ENCODE measurements at places on chromosomes 1 and 21.

DNA sequence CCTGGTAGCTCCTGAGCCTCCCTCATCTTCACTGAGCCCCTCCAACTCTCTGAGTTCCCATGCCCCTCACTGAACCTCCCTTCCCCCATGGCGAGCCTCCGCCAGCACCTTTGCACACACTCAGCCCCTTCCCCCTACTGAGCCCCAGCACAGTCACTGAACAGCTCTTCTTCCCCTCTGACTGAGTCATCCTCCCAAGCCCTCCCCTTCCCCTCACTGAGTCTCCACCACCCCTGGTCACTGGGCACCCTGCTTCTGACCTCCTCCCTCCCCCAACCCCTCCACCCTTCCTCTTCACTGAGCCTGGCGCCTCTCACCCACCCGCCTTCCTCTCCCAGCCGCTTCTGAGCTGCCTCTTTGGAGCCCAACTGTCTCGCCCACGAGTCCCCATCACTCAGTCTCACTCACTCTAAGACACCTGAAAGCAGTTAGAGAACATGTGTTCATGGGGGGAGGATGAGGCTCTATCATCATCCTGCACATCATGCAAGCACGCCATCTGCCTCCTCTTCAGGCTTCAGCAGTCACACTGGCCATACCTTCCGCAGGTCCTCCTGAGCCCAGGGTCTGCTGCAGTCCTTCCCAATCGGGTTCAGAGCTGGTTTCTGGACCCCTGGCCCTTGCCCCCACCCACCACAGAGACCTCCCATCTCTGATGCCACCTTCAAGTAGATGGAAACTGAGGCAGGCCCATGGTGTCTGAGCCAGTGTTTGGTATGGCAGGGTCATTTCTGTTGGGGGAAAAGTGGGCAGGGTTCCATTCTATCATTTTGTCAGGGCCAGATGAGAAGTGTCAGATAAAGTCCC lies 2.0 kb upstream of the TRNP1 start:
- DNase-seq = no peak

DNA sequence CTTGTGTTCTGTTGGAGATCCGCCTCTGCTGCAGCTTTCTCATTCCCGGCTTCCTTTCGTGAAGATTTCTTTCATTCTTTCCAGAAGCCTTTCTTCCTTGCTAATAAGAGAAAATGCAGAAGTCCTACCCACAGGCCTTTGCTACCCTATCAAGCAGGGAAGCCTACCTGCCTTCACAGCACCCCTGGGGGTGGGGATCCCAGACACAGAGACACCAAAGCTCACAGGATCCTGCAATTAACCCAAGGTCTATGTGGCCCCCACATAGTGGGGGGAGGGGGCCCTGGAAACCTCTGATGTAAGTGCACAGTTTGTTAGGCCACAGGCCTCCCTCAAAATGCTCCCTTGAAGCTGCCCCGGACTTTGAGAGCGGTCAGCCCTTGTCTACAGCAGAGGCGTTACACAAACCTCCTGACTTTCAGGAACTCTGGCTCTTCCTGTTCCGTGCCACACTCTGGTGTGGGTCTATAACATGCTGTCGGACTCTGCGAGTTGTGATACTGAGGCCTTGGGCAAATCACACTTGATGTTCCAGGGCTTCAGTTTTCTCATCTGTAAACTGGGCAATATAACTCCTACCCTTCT lies 31.2 kb downstream of the NKAIN1 start:
- no peak for DNase-seq

GRCh38 chr1:181730606-181731005 lies 247.3 kb downstream of the CACNA1E start:
- no peak for DNase-seq

- no peak for DNase-seq
Measured at GRCh38 chr21:30444204-30444603, 4.1 kb downstream of the KRTAP15-1 start.

- peak; percentile 83 for DNase-seq
Measured at GRCh38 chr1:91404151-91405012, at the start of gene HFM1. TSS of gene HFM1 (minus strand) at chr1:91404837. CDS start at chr1:91401082, 3,755 bp downstream.

DNA sequence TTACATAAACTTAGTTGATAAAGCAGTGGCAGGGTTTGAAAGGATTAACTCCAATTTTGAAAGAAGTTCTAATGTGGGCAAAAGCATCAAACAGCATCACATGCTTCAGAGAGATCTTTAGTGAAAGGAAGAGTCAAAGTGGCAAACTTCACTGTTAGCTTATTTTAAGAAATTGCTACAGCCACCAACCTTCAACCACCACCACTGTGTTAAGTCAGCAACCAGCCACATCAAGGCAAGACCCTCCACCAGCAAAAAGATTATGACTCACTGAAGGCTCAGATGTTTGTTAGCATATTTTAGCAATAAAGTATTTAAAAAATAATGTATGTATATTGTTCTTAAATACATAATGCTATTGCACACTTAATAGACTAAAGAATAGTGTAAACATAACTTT lies 21.3 kb upstream of the MAGI3 start:
- DNase-seq = no peak

- DNase-seq = no peak
Measured at GRCh38 chr1:68206848-68207689, 25.3 kb downstream of the WLS start.

- no peak for DNase-seq
Measured at GRCh38 chr21:41667136-41667535, 99.7 kb downstream of the RIPK4 start.

- no peak for DNase-seq
Measured at GRCh38 chr1:53547231-53547790, 88.1 kb downstream of the DMRTB1 start.

DNA sequence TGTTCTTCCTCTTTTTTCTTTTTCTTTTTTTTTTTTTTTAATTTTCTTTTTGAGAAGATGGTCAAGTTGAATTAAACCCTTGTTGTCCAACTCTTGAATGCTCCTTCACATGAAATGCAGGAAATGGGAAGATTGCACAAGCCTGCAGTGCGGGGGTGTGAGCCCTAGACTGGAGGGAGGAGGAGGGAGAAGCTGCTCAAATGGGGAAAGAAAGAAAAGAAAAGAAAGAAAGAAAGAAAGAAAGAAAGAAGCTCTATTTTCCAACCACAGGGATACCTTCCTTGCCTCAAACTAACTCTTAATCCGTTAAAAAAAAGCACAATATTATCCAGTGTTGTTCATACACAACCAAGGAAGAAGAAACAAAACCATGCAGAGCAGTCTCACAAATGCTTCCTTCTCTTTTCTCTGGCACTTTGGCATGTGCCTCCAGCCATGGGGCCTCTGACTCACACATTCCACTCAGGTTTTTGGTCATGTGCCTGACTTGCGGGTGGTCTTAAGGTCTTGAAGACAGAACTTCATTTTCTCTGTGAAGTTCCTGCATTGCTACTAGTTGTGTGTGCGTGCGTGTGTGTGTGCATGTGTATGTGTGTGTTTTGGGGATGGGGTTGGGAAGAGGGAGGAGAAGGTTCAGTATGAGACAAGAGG lies 276.1 kb downstream of the RPS6KC1 start:
- no peak for DNase-seq

DNA sequence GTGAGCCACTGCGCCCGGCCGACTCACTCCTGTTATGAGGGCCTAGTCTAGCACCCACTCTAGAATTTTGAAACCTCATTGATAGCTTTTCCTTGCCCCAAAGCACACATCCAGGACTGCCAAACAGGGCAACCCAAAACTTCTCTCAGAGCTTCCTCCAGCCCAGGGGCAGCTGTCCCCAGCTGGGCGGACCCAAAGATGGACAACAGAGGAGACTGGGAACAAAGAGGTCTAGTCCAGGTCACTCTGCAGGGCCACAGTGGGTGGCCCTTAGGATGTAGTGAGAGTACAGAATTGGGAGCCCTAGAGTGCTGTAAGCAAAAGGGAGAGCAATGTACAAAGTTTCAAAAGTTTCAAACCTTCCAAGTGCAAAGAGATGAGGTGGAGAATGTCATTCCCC lies 1.2 kb downstream of the CD34 start:
- DNase-seq = no peak

- no peak for DNase-seq
Measured at GRCh38 chr1:2354511-2355372, 36.6 kb downstream of the MORN1 start.

DNA sequence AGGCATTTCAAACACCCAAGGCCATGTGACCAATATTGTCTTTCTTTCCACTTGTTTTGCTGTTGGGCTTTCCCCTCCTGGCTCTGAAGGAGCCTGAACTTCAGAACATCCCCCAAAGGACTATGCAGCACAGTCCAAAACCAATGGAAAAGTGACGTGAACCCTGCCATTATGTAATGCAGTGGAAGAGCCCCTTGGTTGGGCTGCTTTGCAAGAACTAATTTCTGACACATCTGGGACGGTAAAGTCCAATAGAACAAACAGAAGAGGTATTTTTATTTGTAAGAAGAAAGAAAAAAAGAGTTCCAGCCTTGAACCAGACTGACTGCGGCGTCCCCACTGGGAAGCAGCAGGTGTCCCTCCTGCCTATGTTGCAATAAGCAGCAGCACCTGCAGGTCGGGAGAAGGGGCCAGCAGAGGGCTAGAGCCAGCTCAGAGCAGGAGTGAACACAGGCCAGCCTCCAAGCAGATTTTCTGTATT lies 116.7 kb downstream of the CDC7 start:
- DNase-seq = no peak

GRCh38 chr1:82377201-82377884 lies 576.6 kb downstream of the ADGRL2 start:
- no peak for DNase-seq

All from dorsolateral prefrontal cortex (tissue), 122 donors.